ENCODE measurements at places on chromosomes 7 and 10.

DNA sequence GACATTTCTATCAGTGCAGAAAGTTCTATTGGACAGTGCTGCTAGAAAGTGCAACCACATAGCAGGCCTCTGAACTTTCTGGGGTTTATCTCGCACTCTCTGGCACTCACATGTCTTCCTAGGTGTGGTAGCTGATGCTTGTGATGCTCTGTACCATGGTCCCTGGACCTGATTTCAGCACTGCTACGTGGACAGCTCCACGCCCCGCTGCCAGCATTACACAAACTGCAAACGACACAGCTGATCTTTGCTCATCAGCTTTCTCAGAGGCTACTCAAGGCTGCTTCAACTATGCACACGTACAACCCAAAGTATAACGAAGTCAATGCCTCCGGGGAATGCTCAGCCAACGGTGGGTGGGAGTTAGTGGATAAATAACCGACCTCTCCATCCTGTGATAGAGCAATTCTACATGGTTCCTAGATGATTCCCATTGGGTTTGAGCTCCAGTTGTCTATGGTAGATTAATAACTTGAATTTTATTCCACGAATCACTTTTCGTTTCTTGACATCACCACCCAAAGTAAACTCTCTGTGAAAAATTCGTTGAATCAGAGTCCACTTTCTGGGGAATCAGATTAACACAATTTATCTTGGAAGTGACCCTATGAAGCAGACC lies 302.5 kb downstream of the ACTR3B start:
- no peak for DNase-seq

DNA sequence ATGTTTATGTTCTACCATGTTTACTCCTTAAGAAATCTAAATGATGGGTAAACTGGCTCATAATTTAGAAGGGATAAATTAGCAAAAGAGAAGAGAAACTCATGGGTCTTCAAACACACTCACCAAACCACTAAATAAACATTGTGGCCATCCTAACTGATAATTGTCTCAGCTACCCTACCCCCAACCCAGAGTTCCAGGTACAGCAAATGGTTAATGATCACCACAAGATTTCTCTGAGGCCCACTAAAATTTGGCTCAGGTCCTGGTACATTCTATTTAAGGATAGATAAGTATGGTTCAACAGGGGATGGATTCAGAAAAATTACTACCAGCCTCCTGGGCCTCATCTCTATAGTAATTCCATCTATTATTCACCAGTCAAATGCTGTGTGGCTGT lies 21.4 kb downstream of the SLC25A13 start:
- DNase-seq = no peak

DNA sequence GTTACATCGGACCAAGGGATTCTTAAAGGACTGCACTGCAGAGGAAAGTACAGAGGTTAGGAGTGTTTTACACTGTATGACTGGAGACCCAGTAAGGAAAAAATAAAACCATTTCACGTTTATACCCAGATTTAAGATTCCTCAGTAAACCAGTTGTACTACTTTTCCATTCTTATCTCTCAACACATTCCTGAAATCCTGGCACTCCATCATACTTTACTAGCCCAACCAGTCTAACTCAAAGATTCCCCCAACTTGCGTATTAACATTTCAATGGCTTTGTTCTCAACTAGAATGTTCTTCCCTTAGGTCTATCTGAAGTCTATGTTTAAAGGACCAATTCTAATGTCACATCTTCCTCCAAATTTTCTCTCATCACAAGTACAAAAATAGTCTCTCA lies 8.0 kb downstream of the CCDC186 start:
- no peak for DNase-seq

DNA sequence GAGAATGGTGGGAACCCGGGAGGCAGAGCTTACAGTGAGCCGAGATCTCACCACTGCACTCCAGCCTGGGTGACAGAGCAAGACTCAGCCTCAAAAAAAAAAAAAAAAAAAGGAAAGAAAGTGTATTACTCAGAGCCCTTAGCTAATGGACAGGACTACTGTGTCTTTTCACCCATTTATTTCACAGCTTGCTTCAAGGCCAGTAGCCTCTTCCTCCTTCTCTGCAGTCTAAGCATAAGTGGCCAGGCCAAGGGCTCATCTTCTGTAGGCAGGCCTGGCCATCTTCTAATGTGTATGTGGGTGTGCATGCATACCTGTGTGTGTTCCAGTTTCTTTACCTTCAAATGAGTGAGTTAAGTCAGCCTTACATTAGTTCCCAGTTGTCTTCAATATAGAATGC lies 94.8 kb upstream of the GDF10 start:
- no peak for DNase-seq

GRCh38 chr10:87661861-87662785 lies 2.4 kb downstream of the PAPSS2 start:
- DNase-seq = no peak

GRCh38 chr7:29684787-29685650 lies 121.3 kb upstream of the WIPF3 start:
- no peak for DNase-seq

- no peak for DNase-seq
Observed at GRCh38 chr10:64101606-64102263, 580.5 kb downstream of the REEP3 start.

DNA sequence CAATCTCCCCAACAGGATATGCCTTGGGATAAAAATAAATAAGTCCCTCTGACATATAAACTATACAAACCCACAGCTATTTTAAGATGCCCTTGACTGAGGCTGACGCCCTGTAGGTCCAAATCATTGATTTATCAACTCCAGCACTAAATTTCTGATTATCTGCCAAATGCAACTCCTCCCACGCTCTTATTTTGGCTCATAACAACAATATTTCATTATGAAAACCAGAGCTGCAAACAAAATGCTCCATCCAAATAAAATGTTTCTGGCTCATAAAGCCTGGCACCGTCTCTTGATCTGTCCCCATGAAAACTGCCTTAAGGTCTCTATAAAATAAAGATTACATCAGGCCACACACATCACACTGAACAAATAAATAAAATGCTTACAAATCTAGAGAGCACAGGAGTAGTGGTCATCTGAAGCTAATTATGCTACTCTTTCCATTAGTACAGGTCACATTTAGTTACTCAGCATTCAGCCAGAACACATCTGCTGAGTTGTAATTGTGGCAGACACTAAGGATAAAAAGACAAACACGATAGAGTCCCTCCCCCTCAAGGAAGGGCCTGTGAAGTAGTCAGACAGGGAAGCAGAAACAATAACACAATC lies 28.8 kb downstream of the CACUL1 start:
- DNase-seq = no peak

GRCh38 chr10:52394246-52394645 lies 80.2 kb downstream of the DKK1 start:
- no peak for DNase-seq

GRCh38 chr7:115763347-115763746 lies 267.2 kb downstream of the TFEC start:
- DNase-seq = no peak

- DNase-seq = no peak
Observed at GRCh38 chr7:122887848-122888247, 1.6 kb upstream of the CADPS2 start.

Measured in GM18507 (cell line).